AG10803 (cell line): ENCODE measurements at places on chromosomes 2 and 18.

GRCh38 chr2:153474407-153474806 lies 4.2 kb downstream of the RPRM start:
- no peak for DNase-seq

DNA sequence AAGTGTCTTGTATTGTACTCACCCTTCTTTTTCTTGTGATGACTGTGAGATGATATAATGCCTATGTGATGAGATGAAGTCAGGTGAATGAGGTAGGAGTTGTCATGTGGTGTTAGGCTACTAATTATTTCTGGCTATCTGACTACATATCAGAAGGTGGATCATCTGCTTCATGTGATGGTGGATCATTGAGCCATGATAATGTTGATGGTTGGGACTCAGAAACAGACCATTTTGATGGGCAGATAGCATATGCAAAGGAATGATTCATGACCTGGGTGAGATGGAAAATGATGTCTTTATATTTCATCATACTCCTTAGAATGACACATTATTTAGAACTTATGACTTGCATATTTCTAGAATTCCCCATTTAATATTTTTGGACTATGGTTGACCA lies 19.5 kb downstream of the ANKRD30B start:
- no peak for DNase-seq

- DNase-seq: no peak
Measured at GRCh38 chr2:162734287-162734686, 104.3 kb downstream of the KCNH7 start.

DNA sequence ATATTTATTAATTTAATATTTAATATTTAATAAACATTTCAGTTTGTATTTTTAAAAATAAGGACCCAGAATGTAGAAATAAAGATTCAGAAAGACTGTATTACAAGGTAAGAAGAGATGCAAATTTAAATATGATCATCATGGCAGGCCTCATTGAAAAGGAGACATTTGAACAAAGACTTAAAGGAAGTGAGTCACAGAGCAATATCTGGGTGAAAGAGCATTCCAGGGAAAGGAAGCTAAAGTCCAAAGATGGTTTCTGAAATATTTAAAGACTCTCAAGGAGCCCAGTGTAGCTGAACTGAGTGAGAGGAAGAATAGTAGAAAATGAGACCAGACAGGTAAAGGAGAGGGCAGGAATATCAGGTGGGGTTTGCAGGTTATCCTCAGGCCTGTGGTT lies 5.9 kb downstream of the SCYGR4 start:
- DNase-seq: peak; percentile 66

GRCh38 chr2:3516831-3517230 lies 2.5 kb downstream of the ADI1 start:
- DNase-seq: no peak

DNA sequence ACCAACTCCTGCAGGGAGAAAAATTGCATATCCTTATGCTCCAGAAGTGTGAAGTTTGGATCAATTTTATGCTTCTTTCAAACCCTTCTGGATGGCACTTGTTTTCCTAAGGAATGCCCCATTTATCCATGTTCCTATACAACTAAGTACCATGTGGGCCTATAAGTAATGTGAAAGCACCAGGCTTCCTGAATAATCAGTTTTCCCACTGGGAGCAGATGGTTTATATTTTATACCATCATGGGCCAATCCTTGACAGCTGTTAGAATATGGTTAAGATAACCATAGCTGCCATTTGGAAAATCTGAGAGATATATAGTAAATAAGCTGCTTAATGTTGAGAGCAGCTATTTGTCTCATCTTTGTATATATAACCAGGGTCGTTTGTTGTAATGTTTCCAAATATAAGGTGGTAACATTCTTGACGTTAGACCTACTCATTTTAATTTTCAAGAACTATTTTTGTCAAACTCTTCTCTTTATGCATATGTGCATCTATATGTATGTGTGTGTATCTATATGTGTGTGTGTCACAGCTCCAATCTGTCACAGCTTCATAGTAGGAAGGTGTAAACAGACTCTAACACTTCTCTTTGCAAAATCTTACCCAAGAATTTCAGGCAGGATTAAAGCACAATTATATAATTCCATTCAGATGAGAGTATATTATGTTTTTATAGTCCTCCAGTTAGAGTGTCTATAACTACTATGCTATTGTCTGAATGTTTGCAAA lies 458.7 kb upstream of the GCFC2 start:
- no peak for DNase-seq

DNA sequence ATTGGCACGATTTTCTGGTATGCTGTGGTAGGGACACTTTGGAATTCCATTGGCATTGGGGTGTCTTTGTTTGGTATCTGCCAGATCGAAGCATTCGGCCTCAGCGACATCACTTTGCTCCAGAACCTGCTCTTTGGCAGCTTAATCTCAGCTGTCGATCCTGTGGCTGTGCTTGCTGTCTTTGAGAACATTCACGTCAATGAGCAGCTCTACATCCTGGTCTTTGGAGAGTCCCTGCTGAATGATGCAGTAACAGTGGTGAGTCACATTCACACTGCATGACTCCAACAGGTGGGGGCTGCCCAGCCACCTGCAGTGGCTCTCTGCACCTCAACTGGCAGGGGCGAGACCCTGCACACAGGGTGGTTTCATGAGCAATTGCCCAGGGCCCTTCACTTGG lies 38.4 kb downstream of the SLC9A2 start:
- DNase-seq: no peak

- DNase-seq: no peak
Measured at GRCh38 chr2:133641942-133642725, 73.9 kb upstream of the NCKAP5 start.

- DNase-seq: peak; percentile 49
Measured at GRCh38 chr2:157312866-157313486, 12.6 kb downstream of the ERMN start.

- no peak for DNase-seq
Measured at GRCh38 chr18:3409811-3410210, 40.2 kb upstream of the TGIF1 start.

DNA sequence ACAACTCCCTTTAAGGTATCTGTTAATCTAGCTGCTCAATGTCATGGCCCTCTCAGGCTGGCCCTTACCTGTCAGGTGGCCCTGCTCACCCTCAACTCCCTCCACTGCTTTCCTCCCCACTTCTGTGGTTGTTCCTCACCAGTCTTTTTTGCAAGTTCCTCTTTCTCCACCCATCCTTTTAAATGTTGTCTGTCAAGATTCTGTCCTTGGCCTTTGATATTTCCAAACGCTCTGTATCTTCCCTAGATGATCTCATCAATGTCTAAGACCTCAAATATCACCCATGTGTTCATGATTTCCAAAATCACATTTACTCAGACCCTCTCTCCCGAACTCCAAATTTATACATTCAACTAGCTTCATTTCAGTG lies 3.5 kb downstream of the PTPN2 start:
- DNase-seq: no peak

DNA sequence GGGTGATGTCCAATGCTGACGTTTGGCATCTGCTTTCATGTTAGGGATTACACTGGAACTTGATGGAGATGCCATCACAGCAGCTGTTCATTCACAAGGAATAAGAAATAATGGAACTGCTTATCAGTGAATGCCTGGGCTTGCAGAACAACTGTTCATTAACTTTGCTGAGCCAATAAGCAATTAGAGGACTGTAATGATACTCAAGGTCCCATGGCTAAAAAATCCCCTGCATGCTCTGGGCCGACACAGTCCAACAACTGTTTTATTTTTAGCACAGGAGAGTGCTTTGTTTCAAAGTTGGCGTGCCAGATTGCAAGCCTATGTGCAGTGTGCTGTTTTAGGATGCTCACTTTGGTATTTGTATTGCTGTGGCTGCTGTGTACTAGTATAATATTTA lies 408.0 kb upstream of the RGPD4 start:
- no peak for DNase-seq

DNA sequence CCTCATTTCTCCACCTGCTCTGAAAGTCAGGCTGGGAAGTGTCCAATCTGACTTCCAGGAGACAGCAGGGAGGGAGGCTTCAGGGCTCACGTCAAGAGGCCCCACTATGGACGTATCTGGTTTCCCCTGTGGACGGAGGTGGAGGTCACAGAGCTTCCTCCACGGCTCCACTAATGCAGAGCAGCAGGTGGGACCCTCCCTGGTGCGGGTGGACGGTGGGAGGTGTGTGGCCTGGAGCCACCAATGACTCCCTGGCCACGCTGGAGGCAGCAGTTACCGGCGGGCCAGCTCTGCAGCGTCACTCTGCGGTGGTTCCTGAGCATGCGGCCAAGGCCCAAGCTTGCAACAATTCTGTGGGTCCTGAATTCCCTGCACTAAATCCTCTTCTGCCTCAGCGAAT lies 9.0 kb downstream of the CRACDL start:
- no peak for DNase-seq

- DNase-seq: peak; percentile 71
Measured at GRCh38 chr2:83633423-83633822, 825.7 kb downstream of the SUCLG1 start.

GRCh38 chr2:48233005-48233404 lies 296.9 kb upstream of the STON1 start:
- no peak for DNase-seq

GRCh38 chr2:99085421-99085820 lies 56.1 kb upstream of the C2orf15 start:
- no peak for DNase-seq

DNA sequence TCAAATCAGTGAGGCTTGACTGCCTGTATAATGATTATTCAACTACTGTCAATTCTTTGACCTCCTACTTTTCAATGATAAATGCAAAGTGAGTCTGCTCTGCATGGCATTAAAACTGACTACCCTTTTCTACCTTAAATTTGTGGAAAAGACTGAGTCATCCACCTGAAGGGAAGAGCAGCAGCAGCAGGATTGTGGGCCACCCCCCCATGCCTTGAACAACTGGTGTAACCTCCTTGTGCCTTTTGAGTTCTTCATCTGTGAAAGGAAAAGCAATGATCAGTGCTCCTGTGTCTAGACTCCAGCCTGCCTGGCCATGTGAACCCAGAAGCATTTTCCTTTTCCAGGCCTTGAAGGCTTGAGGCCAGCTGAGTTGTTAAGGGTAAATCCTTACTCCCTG lies 102.9 kb downstream of the OSR1 start:
- DNase-seq: no peak

DNA sequence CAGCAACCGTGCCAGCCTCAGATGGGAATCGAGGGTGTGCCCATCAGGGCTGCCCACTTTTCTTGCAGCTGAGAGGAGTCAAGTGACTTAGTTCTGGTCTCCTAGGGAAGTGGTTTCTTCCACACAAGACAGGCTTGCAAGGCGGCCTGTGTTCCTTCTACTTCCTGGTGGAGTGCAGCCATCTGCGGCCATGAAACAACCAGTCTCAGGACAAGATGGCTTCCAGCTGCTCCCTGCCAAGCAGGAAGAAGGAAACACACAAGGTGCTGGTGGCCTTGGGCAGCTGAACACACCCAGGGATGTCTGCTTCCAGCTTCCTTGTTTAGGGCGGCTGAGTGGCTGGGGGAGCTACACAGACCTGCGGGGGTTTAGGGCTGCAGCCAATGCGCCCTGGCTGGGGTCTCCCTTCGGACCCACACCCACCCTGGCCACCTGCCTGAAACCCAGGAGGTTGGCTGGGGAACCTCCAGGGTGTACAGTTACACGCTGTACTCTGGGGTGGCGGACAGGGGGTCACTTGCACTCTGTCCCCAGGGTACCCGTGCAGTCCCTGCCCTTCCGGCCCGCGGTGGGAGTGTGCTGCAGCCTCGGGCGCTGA lies 34.7 kb downstream of the PTPN18 start:
- DNase-seq: no peak

DNA sequence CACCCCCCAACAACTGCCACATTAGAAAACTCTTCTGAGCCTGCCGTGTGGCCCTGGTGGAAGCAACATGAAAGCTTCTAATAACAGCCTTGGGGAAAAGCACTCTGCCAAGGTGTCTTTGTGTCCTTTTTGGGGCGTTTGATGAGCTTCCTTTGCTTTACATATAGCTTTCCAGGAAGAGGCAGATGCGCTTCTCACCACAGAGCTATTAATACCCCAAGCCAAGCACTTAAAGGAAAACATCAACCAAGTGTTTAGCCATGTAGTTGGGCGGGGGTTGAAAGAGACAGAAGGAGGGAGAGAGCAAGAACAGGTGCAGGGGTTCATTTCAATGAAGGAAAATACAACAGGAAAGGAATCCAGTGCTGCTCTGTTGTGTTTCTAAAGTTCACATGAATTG lies 176.1 kb downstream of the VAPA start:
- DNase-seq: no peak

DNA sequence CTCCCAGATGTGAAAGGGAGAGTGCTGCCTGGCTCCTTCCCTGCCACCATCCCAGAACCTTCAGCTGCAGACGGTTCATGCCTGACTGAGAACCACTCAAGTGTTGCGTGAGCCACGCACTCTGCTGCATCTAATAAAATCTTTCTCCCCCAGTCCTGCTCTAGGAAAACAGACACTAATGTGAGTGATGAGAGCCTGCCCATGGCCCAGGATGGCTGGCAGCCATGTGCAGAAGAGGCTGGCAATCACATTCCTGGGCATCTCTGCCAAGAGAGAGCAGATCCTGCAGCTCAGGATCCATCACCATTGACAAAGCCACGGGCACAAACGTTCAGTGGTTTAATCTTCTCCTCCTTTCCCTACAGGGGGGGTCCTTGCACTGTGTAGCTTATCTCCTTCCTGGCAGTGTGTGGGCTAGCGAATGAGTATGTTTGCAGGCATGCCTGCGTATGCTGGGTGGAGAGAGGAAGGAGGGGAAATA lies 477.5 kb downstream of the SLC4A3 start:
- DNase-seq: peak; percentile 84

DNA sequence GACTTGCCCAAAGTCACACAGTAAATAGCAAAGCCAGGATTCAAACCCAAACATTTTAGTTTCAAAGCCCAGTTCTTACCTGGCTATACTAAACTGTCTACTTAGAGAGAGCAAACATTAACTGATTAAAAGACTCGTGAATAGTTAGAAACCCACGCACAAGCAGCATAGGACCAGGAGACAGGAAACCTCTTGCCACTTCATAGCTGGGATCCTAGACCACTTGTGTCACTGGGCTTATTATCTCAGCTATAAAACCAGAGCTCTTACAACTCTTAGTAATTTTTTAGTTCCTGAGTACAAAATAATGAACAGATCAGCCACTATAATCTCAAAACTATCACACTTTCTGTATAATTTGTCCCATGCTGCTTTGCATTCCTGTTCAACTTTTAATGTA lies 2.4 kb upstream of the AAK1 start:
- DNase-seq: no peak
